Thymus (tissue), 14 donors: ENCODE measurements at places on chromosomes 3 and 15. TPM values are rescaled to one million over a fixed set of nuclear protein-coding genes. Genes with fewer than 3 reads are reported as not detected.

DNA sequence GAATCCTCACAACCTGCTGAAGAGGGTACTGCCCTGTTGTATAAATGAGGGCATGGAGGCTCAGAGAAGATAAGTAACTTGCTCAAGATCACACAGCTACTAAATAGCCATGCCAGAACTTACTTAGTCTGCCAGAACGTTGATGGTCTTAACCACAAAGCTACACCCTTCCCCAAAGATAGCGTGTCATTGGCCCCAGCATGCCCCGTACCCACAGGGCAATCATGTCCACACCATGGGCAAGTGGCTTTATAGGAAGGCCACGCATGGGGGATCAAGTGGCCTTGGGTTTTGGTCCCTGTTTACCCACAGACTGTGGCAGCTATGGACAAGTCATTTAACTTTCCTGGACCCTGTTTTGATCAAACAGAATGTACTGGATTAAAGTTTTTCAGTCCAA is 15.9 kb upstream of the ARHGEF3 start:
- DNase-seq = no peak

- no peak for DNase-seq
Observed at GRCh38 chr3:61460636-61461035, 100.7 kb upstream of the PTPRG start.

DNA sequence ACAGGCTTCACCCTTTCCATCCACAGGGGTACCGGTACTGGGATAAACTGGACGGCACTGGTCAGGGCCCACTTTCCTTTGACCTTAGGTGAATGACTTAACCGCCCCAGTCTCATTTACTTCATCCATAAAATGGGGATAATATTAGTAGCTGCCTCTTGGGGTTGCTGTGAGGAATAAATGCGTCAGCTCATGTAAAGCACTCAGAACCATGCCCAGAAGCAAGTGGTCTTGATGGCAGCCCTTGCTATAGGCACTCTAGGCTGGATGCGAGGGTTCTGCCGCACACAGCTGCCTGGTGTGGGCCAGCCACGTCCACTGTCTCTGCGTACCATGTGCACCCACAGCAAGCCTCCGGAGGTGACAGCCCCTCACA is 32.2 kb upstream of the FBLN2 start:
- no peak for DNase-seq

GRCh38 chr3:60584250-60584649 is 667.0 kb downstream of the FHIT start:
- DNase-seq = no peak

- DNase-seq = no peak
Observed at GRCh38 chr3:13064159-13064868, 8.9 kb downstream of the IQSEC1 start.

DNA sequence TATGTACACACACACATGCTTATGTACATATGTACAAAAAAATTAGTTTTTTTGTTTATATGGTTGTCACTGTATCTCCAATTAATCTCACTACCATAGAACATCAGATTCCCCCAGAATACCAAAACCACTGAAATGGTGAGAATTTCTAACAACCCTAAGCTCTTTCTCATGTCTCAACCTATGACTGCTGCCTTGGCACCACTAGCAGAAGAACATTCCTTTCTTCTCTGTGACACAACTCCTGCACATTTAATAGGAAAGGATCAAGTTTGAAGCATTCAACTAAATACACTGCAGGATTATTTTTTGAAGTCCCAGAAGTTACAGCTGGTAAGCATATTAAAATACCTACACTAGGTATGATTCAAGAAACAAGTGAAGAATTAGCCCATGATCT is 109.6 kb downstream of the FAM174B start:
- DNase-seq = no peak

GRCh38 chr3:152030320-152030719 is 156.9 kb downstream of the SUCNR1 start:
- no peak for DNase-seq

DNA sequence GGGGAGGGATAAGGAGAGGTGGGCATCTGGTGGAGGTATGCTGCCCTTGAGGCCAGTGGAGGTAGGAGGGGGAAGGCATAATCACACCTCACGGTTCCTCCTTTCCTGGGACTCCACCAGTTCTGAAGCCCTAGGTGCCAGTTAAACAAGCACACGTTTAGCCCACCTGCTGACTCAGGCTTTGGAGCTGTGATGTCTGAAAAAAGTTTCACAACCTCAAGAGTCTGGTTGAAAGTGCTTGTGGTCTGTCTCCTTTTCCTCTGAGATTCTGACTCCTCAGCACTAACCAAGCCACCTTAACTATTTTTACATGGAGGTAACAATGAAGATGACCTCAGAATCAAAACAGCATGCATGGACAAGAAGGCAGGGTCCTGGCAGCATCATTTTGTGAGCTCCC is 23.0 kb downstream of the HPS3 start:
- DNase-seq = no peak

DNA sequence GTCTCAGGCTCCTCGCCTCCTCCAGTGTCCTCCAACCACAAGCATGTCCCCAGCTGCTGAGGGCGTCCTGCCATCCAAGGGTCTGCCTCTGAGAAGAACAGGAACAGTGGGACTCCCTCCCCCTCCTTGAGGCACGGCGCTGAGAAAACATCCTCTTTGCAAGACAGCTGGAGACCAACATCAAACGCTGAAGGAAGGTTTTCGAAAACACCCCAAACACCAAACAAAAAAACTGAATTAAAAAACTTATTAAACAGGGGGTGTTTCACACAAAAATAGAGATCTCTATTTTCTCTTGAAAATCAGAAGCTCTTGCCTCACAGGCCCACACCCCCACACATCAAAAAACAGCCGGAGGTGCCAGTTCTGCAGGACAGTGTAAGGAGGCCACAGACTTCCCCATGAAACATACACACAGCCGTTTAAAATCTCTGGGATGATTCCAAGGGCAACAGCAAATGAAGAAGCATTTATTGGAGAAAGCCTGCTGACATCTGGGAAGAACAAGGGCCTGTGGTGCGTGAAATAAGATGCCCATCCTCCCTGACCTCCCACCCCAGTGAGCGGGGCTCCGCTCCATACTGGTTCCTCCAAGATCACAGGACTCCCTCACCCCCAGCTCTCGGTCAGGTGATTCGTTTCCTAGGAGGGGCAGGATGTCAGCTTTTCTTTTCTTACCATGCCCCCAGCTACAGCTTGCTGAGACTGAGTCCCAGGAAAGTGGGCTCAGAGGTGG is 71.3 kb downstream of the NUP210 start:
- no peak for DNase-seq

GRCh38 chr15:35490511-35490910 is 55.5 kb downstream of the DPH6 start:
- DNase-seq = no peak

- no peak for DNase-seq
Observed at GRCh38 chr15:52308446-52309153, 13.0 kb upstream of the MYO5C start.

- DNase-seq = no peak
Observed at GRCh38 chr3:142120707-142121106, 28.6 kb downstream of the TFDP2 start.

DNA sequence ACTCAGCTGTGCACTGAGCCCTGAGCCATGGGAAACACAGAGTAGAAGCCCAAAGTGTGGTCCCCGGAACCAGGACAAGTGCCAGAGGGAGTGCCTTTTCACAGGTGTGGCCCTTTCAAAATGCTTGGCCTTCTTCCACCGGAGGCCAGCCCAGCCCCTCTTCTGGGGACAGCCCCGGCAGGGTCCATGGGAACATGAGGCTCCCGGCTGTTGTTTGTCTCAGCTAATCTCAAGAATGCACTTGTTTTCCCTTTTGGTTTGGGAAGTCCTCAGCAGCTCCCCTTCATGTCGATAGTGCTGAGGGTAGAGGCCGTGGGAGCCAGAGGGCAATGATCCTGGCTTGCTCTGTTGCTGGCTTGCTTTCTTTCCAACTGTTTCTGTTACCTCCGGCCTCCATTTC is 91.1 kb upstream of the MRPS22 start:
- DNase-seq = no peak

DNA sequence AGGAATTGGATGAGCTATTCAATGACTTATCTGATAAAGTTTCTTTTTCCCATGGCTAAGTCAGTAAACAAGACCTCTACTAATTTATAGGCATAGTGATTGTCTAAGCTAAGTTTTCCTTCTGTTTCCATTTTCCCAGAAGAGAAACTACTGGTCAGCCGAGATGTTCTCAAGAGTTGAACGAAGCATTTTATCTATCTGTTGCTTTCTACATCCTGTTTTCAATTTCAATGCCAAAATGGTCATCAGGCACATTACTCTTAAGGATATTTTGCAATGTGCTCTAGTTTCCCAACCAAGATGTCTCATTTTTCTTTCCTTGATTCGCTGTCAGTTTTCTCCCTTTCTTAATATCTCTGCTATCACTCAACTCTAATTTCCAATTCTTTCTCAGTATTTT is 228.7 kb downstream of the MBNL1 start:
- DNase-seq = no peak

DNA sequence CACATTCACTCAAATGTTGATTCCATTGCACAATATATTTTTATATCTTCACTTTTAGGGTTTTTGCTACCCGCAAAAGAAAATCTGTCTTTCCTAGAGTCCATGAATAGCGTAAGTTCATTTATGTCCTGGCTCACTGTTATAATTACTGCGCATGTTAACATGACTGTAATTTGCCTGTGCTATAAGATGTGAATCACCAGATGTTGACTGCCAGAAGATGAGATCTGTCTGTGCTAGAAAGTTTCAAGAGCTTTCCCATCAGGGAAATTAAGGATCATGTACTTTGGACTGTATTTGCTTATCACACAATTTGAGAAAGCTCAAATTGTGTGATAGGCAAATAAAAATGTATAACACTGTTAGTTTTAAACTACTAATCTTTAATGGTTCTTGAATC is 322.5 kb downstream of the CHL1 start:
- no peak for DNase-seq

DNA sequence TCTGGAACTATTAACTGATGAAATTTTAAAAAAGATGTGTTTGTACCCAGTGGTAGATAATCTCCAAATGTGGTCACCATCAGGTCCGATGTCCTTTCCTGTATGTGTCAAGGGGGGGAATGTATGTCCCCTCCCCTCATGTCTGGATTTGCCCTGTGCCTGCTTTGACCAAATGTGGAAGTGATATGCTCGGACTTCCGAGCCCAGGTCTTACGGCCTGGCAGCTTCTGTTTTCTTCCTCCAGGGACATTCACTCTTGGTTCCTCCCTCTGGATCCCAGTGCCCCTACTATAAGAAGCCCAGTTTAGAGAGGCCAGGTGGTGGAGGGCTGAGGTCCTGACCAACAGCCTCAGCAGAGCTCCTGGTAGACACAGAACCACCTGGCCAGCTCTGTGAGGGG is 75.5 kb downstream of the CCR1 start:
- no peak for DNase-seq

- DNase-seq = no peak
Observed at GRCh38 chr3:131518680-131519079, 15.9 kb upstream of the MRPL3 start.

Gene COL8A1
- total RNA-seq = 0.09 TPM

Gene CYP1A2
- total RNA-seq = not detected

Gene SMCO1
- total RNA-seq = not detected

Gene ALG1L2
- 0.28 TPM for total RNA-seq
